ENCODE measurements at places on chromosomes 13 and 19.

- DNase-seq: no peak
These were observed 106.5 kb downstream of the TEX26 start for GRCh38 chr13:31038834-31039552.

GRCh38 chr13:111346101-111346680 lies 25.7 kb downstream of the TEX29 start:
- DNase-seq: no peak

DNA sequence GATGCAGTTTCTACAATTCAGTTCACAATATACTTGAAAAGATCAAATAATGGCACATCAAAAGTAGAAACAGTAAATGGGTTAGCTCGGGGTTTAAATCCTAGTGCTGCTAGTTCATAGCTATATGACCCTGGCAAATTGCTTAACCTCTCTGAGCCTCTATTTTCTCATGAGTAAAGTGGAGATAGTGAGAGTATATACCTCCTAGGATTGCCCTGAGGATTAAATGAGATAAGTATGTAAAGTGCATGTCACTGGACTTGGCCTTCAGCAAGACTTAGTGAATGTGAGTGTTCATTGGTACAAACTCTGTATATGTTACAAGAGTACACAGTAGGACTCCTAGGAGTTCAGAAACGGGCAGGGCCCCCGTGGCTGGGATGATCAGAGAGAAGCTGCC lies 248.3 kb downstream of the DLEU7 start:
- no peak for DNase-seq

- no peak for DNase-seq
These were observed at the start of gene ICAM3 for GRCh38 chr19:10339380-10339960. ICAM3 (minus strand) TSS chr19:10339624; CDS start chr19:10339614, 10 bp downstream.

GRCh38 chr13:27968316-27969081 lies 616 bp downstream of the CDX2 start:
- DNase-seq: no peak

- no peak for DNase-seq
These were observed 16.6 kb upstream of the IRS2 start for GRCh38 chr13:109802936-109803335.

- no peak for DNase-seq
These were observed 26.0 kb downstream of the TM9SF2 start for GRCh38 chr13:99527301-99527700.

- no peak for DNase-seq
These were observed 23.5 kb downstream of the ENOX1 start for GRCh38 chr13:43763143-43763759.

GRCh38 chr13:101917475-101917810 lies 465.0 kb downstream of the ITGBL1 start:
- DNase-seq: no peak

DNA sequence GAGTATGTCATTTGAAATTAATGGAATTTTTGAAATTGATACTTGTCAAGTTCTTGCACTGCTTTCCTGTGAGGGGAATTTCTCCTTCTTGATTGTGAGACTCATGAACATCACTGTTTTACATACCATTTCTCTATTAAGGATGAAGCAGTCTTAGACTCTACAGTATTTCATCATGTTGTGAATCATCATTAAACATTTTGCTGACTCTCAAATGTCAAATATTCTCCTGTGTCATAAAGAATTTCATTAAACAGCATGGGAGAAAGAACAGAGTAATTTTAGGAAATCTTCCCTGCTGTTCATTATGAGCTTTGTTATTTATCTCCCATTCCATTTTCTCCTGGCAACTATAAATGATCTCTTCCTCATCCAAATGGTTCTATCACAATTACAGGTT lies 729.0 kb downstream of the PCDH9 start:
- DNase-seq: no peak

- DNase-seq: peak; percentile 70
These were observed 420 bp downstream of the IL17D start for GRCh38 chr13:20703780-20704458.

DNA sequence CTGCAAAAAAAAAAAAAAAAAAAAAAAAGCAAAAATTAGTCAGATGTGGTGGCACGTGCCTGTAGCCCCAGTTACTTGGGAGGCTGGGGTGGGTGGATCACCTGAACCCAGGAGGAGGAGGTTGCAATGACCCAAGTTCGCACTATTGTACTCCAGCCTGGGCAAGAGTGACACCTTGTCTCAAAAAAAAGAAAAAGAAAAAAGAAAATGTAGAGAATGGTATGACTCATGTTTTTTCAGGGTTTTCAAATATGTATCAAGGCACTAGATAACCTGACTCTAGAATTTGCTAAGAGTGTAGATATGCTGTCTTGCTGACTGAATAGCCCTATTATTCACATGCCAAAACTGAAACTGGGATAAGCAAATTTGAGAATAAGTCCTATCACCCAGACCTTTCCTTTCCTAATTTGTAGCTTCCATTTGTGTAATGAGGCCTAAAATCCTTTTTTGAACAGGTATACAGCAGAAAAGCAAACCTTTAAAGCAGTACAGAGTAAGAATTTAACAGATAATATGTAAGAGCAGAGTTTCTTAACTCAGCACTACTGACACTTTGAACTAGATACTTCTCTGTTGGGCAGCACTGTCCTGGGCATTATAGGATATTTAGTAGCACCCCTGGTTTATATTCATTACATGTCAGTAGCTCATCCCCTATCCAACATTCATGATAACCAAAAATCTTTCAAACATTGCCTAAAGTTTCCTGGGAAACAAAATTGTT lies 108.6 kb downstream of the ELF1 start:
- DNase-seq: no peak

DNA sequence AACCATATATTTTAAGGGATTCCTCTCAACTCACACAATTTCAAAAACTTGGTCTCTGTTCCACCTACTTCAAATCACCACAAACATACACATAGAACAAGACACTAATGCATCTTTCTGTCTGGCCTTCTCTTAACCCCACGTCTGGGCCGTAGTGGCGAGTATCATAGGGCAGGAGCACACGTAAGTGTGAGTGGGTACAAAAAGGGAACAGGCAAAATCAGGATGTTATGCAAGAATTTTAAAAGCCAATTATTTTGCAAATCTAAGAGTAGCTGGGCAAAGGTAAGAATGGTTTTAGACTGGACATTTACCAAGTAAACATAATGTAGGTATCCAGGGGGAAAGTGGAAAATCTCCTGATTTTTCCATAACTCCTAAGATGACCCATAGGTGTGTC lies 35.1 kb downstream of the MTMR6 start:
- no peak for DNase-seq

DNA sequence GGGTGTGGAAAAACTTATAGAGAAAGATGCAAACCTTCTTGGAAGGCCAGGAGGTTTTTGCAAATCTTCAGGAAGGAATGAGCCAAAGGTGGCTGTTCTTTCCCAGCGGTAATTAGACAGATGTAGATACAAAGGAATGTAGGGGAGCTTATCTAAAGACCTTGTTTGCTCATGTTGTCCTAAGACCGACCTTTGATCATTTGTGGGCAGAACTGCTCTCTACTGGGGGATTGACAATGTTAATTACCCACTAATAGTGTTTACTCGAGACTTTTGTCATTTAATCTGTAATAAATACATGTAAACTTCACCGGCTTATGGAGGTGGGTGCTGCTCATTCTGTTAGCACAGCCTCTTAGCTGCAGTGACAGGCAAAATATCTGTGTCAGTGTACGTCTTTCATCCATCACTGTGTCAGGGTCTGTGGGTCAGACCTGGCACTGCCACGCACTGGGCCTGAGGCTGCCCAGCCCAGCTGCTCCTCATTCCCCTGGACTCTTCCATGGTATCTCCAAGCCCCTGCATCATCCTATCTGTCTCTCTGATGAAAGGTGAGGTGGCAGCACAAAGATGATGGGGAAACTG lies 68.3 kb downstream of the ZNF431 start:
- DNase-seq: no peak

GRCh38 chr13:101384929-101385328 lies 31.4 kb downstream of the NALCN start:
- no peak for DNase-seq

- DNase-seq: no peak
These were observed 108.1 kb downstream of the FGF14 start for GRCh38 chr13:102293723-102294122.

- DNase-seq: no peak
These were observed 34.8 kb downstream of the CYP2B6 start for GRCh38 chr19:41025871-41026270.

GRCh38 chr13:24706886-24707585 lies 26.8 kb downstream of the ATP12A start:
- no peak for DNase-seq

- no peak for DNase-seq
These were observed 173.6 kb downstream of the NUFIP1 start for GRCh38 chr13:44815623-44816022.

DNA sequence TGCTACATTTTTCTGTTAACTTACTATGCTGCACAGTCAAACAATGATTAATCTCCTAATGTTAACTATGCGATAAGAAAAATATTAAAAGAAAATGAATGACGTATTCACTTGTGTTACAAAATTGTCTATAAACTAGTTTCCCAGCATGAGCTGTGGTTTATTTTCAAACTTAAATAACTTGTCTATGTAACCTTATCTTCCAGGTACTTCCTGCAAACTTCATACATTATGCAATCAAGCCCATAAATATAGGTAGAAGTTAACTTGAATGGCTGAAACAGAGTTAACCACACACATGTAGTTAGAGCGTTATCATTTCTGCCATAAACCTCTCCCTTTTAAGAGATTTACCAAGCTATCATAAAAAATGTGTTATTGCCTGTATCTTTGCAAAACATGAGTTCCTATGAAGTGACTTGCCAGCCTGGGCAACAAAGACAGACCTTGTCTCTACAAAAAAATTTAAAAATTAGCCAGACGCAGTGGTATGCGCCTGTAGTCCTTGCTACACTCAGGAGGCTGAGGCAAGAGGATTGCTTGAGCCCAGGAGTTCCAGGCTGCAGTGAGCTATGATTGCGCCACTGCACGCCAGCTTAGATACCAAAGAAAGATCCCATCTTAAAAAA lies 17.7 kb upstream of the KLF5 start:
- no peak for DNase-seq

DNA sequence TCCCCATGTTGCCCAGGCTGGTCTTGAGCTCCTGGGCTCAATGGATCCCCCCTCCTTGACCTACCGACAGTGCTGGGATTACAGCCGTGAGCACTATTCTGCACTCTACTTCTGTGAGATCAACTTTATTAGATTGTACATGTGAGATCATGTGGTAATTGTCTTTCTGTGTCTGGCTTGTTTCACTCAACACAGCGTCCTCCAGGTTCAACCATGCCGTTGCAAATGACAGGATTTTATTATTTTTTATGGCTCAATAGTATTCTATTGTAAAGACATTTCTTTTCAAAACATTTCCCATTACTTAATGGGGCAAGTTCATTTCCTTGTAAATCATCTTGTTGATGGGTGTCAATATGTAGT lies 1.5 kb upstream of the OBI1 start:
- DNase-seq: no peak

- DNase-seq: no peak
These were observed 1.9 kb upstream of the LINGO3 start for GRCh38 chr19:2309734-2310362.

GRCh38 chr13:99422586-99423220 lies 78.6 kb upstream of the TM9SF2 start:
- DNase-seq: no peak

DNA sequence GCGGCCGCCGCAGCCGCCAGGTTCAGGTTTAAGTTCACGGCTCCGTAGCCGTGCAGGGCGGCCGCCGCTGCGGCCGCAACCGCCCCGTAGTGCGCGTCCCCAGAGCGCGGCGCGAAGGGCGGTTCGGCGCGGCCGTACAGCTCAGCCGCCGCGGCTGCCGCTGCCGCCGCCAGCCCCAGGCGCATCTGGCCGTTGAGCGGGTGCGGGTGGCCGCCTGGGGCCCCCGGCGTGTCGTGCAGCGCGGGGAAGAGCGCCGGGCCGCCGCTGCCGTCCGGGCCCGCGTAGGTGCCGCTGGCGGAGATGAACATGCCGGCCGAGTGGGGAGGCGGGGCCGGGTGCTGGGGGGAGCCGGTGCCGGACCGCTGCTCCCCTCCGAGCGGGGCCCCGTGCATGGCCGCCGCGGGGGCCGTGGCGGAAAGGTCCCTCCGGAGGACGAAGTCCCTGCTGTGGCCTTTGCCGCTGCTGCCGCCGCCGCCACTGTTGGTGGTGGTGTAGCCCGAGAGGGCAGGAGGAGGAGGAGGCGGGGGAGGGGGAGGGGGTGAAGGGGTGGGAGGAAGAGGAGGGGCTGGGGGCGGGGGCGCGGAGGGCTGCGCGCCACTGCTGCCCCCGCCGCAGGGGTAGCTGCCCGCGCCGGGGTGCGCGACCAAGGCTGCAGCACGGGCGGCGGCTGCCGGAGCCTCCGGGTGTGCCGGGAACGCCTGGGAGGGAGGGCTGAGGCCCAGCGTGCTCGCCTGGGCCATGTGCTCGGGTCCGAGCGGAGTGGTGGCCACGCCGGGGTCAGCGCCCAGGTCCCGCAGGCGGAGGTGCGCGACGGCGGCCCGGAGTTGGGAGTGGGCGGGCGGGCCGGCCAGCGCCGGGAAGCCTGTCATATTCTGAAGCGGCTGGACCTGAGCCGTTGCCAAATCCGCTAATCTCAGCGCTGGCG lies 654 bp downstream of the ZIC5 start:
- no peak for DNase-seq

DNA sequence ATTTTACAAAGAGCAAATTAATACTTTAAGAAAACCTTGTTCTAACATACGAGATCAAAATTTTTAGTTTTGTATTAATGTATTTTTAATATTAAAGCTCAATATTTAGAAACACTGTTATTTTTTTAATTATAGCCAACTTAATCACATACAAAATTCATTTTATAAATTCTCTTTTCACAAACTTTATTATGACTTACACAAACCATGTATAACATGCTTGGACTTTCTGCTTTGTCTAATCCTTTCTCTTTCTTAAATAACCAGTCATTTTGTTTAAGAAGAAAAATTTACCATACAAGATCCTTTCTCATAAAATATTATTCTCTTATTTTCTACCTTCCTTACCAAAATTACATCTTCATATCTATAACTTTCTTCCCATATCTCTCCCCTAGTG lies 62.2 kb downstream of the CYSLTR2 start:
- no peak for DNase-seq

DNA sequence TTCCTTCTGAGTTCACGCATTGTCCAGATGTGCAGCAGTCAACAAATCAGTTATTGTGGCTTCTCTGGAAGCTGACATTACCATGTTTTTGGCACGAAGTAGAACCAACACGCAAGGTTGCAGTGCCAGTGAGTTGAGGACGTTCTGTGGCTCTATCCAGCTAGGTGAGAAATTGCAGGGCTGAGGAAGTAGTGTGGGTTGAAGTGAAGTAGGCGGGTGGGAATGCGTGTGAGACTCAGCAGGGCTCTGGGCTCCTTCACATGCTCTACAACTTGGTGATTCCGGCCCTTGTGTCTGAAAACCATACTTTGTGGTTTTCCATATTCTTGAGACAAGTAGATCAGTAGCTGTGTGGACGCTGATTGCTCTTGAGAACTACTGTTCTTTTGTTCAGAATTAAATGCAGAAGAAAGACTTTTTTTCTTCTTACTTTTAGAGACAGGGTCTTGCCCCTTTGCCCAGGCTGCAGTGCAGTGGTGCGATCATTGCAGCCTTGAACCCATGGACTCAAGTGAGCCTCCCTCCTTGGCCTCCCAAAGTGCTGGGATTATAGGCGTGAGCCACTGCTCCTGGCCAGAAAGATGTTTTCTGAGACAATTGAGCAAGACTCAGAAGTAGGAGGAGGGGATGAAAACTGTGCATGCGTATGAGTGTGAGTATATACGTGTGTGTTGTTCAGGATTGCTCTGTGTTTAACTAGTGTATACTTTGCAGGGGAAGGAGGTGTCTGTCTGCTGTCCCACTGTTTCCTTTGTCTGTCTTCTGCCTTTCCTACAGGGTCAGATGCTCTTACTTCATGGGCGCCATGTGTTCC lies 46.2 kb downstream of the GATAD2A start:
- no peak for DNase-seq
